NCI-H774 (cell line): ENCODE measurements at places on chromosomes 11 and 22.
A peak's percentile ranks its signal among the peaks of the same experiment; 100 is the strongest.

- DNase-seq = peak; percentile 59
These were observed 787.1 kb upstream of the API5 start for GRCh38 chr11:42524534-42525227.

- no peak for DNase-seq
These were observed 22.5 kb downstream of the GAS2 start for GRCh38 chr11:22688914-22689313.

- DNase-seq = no peak
These were observed 3.1 kb downstream of the ALX4 start for GRCh38 chr11:44306918-44307244.

DNA sequence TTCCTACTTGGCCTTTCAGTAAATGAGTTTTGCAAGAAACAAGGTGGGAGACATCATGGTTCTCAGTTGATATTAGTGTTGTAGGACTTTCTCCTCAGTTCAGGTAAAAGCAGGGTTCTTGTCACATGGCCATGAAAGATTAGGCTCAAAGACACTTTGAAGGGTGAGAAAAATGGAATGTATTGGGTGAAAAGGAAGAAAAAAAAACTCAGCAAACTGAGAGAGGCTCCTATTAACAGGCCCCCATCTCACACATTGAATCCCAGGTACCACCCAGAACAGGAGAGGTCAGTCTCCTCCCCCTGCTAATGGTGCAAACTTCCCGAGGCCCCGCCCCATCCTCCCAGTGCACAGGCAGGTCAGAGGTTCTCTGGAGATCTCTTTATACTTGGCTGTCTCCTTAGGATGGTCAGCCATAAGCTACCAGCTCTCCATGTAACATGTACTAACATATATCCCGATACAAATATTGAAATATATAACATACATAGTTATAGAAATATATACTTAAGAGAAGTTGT lies 62.2 kb downstream of the MICAL2 start:
- no peak for DNase-seq

DNA sequence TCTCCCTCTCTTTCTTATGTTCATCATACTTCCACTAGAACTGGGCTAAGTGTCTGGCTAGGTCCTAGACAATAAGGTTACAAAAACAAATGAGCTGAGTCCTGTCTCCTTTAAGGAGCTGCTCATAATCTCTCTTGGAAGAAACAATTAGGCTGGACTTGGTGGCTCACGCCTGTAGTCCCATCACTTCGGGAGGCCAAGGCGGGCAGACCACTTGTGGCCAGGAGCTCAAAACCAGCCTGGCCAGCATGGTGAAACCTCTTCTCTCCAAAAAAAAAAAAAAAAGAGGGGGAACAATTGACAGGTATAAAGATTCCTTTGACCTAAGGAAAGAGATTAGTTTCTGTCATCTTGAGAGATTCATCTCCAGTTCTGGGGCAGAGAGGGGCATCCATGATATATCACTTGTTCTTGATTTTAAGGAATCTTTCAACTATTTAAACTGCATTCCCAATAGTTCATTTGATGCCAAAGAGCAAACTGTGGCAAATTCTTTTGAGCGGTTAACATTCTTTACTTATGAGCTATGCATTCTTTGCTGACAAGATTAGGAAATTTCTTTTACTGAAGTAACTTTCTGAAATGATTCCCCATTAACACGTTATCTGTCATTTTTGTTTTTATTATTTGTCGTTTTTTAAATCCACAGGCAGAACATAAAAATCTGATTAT lies 125.5 kb downstream of the C11orf87 start:
- DNase-seq = no peak
